AG10803 (cell line): ENCODE measurements at places on chromosomes 16 and 17.

DNA sequence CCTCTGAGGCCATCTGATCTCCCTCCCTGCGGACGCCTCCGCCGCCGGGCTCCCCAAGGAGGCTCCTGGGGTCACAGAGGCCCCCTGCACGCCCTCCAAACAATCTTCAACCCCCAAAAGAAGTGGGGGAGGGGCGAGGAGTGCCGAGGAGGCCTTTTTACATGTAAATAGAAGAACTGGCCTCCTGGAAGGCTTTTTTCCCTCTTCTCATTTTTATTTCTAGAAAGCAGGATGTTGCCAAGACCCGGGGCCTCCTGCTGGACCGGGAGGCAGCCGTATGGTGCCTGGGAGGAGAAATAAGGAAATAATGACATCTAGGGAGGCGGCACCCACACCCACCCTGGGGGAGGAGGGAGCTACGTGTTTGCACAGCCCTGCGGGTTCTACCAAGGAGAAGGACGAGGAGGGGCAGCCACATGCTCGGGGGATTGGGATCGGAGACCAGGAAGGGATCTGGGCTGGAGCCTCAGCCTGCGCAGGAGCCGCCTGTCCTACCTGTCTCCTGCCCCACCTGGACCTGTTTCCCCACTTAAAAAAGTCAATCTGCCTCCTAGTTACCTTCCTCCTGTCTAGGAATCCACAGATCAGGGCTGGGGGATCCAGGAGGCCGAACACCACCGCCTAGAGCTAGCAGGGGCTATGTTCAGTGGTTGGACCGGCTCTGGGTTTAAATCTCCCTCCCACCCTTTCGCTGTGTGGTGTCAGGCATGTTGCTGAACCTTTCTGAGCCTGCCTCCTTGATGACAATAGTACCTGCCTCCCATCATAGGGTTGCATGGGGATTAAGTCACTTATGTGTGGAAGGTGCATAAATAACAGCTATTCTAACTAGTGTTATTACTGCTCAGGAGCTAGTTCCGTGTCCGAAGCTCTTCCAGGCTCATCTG is 175.7 kb upstream of the GSE1 start:
- no peak for DNase-seq

DNA sequence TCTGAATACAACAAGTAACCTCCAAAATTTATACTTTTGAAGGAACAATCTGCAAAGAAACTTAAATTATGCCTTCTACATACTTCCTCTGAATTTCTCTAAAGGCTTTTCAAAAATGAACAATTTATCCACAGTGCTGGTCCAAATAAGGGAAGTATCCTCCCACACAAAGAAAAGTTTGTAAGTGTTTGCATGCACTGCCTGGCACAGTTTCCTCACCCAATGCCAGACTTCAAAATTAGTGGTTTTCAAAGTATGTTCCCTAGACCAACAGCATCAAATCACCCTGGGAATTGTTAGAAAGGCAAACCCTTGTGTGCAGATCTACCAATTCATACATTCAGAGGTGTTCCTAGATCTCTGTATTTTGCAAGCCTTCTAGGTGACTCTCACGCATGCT is 82.5 kb downstream of the PCTP start:
- DNase-seq: peak; percentile 26

DNA sequence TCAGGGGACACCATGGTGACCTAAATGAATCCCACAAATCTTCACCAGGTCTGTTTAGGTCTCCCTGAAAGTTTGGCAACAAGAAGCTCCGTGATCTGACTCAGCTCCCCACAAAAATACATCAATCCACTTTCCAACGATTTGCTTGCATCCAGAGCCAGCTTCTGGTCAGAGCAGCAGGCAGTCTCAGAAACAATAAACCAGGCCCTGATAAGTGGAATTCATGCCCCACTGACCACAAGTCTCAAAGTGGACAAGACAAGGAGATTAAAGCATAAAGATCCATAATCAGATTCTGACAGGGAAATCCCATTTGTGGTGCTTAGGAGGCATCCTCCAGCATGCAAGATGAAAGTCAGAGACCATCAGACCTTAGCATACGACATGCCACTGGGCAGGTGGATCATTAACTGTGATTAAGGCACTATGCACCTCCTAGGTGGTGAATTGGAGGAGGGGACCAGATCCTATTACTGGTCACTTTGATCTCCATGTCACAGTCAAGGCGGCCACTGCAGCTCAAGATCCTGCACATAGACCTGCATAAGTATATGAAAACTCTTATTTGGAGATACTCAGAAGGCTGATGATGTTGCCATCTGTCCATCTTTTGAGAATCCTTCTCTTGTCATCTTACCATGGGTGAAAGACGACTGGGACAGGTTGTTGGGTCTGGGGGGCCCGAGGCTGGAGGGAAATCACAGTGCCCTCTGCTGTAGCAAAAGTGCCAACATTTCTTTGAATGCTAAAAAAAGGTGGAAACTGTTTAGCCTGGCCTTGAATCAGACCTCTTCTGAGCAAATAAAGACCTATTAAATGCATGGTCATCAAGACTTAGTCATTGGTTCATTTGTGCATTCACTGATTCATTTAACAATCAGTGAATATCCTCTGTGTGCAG is 309.2 kb upstream of the CCL2 start:
- DNase-seq: no peak

- no peak for DNase-seq
Measured at GRCh38 chr17:80050706-80051105, 14.3 kb downstream of the CCDC40 start.

DNA sequence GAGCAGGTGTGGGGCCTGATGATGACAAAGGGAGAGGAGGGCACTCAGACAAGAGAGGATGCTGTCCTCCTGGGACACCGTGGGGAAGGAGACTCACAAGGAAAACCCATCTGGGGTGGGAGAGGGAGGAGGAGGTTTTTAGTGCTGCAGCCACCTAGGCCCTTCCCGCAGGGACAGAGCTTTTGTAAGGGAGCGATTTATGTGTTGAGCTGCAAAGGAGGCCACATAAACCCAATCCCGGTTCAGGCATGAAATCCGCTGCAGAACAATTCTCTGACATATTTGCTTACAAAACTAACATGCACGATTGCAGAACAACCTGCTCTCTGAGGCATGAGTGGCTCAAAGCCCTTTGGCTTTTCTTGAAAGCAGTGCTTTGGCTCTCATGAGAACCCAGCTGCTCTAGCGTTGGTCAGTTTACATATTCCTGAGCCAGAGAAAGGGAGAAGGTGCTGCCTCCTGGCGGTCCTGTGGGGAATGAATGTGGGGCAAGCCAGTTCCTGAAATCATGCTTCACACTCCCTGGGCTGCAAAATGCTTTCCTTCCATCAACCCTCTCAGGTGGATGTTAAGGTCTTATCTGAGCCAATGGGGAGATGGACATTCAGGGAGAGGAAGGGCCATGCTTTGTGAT is 122.4 kb upstream of the NLRP1 start:
- peak; percentile 66 for DNase-seq

DNA sequence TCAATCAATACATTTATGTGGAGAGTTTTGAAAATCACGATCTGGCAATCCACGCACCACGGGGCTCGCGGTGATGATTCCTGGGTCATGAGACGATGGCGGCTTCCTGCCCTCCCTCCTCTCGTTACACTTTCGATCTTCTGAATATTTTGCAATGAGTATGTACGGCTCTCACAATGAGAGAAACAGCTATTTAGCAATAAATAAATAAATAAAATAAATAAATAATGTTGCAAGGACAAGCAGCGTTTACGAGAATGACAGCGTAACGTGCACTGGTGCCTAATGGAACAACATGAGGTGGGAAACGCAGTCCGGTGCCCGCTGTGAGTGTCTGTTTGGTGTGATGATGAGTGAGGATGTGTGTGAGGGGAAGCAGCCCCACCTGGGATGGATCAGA is 46.7 kb upstream of the JPH3 start:
- DNase-seq: no peak

DNA sequence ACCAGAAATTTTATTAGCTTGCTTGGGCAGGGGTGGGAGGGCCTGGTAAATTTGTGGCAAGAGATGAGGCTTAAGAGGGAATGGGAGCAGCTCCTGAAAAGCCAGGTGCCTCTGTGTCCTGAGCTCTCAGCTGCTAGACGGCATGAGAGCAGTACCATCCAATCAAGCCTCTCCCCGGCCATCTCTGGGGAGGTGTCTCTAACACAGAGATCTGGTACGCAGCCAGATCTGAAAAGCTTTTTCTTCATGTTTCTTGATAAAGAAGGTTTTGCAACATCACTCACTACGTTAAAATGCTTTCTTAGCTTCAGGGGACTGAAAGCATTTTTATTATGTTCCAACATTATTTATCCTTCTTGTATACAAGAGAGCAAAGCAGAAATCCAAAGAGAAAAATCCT is 488.2 kb downstream of the RBFOX1 start:
- DNase-seq: no peak

DNA sequence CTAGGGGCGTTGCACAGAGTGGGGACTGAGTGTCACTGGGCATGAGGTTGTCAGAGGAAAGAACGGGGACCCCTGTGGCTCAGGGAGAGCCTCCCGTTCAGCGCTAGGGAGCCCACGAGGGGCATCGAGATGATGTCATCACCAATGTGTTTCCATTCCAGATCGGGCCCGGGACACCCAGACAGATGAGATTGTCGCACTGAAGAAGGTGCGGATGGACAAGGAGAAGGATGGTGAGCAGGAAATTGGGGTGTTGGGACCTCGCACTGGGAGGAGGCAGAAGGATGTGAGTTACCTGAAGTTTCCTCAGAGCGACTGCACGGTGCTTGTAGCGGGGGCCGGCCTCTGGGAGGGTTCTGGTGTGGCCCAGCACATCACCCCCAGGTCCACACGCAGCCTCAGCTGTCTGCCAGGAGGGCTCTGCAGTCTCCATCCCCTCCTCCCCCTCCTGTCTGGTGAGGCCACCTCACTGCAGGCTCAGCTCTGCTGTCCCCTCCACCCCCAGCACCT is 4.0 kb downstream of the CDK10 start:
- DNase-seq: no peak

DNA sequence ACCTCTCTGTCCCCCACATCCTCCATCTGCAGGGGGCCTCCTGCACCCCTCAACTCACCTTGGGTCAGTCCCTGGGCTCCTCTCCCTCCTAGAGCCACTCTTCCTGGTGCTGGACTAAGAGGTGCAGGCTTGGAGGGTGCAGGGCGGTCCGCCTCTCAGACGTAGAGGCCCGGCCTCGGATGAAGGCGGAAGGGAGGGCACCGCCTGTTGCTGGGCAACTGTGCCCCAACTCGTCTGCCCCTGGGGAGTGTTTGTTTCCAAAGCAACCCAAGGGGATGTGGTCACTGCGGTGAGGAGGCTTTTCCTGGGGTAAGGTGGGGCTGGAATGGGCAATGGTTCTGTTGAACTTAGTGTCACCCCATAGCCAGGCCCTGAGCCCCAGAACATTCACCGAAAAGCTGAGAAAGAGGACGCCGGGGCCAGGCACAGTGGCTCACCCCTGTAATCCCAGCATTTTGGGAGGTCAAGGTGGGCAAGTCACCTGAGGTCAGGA is at the start of gene C16orf54:
C16orf54 (minus strand) TSS at position 138 of the 493 bp plus-strand sequence. CDS start 1,039 bp downstream, outside the sequence.
- no peak for DNase-seq

DNA sequence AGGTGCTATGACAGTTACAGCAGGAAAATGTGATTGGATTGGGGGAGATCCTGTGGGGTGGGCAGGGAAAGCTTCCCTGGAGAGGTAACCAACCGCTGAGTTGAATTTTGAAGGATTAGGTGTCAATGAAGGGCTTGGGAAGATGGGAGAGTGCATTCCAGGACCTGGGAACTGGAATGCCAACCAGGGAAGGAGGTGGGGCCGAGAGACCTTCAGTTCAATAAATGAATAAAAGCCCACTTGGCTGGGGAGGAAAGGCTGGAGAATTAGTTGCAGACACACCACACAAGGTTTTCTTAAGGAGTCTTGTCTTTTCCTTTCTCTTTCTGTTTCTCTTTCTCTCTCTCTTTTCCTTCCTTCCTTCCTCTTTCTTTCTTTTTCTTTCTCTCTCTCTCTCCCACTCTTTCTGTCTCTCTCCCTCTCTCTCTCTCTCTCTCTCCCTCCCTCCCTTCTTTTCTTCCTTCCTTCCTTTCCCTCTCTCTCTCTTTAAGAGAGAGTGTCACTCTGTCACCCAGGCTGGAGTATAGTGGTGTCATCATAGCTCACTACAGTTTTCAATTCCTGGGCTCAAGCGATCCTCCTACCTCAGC is 3.3 kb downstream of the USP43 start:
- DNase-seq: no peak

DNA sequence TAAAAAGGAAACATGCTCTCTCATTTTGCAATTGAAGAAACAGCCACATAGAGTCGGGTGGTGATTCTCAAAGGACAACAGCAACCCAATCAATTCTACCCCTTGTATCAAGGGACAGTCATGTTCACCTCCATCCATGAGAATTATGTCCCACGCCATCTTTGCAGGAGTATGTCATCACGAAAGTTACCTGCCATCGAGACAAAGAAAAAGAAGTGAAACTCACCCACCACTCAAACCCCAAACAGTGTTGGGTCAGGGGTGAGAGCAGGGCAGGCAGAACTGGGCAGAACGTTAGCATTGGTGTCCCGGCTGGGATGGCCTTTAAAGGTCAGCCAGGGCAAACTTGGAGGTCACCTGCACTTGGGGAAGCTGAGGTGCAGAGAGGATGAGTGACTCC is 24.2 kb upstream of the HNF1B start:
- no peak for DNase-seq
